ENCODE measurements at places on chromosomes 13 and 19. TPM values are rescaled to one million over a fixed set of nuclear protein-coding genes. Genes with fewer than 3 reads are reported as not detected.

ATP4A gene
- total RNA-seq, result not detected

VSIG10L gene
- total RNA-seq, result 0.27 TPM

COQ8B gene
- 29.5 TPM for total RNA-seq

ZNF607 gene
- 3.2 TPM for total RNA-seq

DNA sequence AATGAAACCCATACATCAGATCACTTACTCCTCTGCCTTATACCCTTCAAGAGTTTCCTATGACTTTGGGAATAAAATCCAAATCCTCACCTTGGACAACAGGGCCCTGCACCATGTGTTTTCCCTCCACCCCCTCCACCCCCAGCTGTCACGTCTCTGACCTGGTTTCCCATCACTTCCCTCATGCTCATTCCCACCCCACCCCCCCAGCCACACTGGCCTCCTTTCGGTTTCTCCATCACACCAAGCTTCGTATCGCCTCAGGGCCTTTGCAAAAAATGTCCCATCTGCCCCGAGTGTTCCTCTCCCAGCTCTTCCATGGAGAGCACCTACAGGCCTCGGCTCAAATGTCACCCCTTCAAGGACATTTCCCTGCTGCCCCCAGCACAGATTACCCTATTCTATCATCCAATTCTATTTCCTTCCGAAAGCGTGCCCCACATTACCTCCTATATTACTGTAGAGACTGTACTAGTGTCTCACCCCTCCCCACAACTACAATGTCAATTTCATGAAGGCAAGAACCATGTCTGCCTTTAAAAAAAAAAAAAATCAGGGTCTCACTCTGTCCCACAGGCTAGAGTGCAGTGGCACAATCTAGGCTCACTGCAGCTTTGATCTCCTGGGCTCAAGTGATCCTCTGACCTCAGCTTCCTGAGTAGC is 16.8 kb upstream of the FFAR2 start:
- DNase-seq, result no peak

GRCh38 chr13:34951528-34951927 is 9.5 kb downstream of the NBEA start:
- DNase-seq, result no peak

DNA sequence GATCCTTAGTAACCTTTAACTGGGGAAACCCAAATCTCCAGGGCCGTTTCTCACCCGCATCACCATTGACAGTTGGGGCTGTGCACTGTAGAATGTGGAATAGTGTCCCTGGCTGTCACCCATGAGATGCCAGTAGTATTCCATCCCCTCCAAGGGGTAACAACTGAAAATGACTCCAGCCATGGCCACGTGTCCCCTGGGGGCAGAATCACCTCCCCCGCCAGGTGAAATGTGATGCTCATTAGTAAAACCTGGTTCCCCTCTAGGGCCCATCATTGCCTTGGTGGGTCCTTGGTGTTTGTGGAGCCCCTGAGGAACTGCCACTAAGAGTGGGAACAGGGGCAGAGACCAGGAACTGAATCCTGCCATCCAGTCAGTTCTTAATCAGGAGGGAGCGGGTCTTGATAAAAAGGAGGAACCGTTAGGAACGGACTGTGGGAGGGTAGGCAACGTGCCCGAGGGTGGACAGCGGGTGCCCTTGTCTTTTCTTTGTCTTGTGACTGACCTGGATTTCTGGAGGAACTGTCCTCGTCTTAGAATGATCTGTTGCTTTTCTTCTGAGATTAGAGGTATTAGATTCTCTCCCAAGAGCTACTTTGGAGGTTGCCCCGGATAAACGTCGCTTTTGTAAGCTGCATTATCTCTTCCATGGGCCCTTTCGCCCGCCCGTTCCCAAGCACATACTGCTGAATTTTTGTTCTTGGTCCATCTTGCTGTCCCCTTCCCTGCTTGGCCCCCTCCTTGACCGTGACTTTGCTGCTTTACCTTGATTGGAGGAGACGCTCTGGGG is 3.5 kb downstream of the MYO9B start:
- DNase-seq, result peak; percentile 35

DNA sequence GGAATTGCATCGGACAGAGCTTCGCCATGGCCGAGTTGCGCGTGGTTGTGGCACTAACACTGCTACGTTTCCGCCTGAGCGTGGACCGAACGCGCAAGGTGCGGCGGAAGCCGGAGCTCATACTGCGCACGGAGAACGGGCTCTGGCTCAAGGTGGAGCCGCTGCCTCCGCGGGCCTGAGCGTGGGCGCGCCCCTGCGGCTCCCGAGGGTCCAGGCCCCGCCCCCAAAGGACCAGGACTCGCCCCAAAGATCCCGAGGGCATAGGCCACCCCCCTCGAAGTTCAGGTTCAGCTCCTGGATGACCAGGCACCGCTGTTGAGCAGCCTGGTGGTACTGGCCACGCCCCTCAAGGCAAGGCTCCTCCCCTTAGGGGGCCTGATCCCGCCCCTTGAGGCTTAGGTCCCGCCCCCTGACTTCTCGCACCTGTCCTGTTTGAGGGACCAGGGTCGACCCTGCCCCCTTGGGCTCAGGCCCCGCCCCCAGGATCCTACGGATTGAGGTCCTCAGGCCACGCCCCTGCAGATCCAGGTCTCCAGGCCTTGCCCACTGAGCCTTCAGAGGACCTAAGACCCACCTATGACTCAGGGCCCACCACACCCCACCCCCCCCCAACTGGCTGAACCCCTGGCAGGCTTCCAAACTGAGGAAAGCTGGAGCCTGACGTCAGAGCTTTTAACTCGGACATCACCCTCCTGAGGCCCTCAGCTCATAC is 43.1 kb downstream of the CYP4F22 start:
- DNase-seq, result peak; percentile 6

- DNase-seq, result no peak
These were observed 113.7 kb upstream of the ZNF507 start for GRCh38 chr19:32231691-32232090.

DNA sequence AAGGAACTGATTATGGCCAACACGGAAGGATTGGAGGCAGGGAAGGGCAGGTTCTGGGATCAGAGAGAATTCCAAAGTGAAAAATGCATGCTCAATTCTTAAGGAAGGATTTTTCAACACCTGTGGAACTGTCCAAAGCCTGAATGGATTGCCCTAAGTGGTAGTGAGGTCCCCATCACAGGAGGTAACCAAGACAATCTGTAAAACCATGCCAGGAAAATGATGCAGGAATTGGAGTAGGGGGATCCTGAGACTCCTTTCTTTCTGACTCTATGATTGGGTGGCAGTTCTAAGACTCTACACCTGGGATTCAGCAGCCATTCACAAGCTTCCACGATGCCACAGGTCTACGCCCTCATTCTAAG is 56.5 kb upstream of the ZNRF4 start:
- no peak for DNase-seq

DNA sequence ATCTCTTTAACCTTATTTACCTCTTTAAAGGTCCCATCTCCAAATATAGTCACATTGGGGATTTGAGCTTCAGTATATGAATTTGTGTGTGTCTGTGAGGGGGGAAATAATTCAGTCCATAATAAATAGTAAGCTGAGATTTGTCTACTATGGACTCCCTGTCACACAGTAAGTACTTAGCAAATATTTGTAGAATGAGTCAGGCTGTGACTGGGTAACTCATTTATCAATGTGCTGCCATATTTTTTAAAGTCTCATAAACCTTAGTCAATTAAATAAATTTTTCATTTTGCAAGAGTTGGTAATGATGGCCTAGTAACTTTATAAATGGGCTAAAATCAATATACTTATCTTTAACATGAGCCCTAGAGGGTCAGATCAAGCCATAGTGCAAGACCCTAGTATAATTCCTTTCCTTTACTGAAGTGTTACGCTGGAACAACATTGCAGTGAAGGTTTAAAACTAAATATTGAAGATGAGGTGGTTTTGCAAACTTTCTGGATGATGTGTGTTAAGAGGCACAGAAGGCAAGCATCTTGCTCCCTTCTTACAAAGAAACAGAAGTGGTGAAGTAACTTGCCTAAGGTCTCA is 305.1 kb downstream of the KCNRG start:
- peak; percentile 62 for DNase-seq

DNA sequence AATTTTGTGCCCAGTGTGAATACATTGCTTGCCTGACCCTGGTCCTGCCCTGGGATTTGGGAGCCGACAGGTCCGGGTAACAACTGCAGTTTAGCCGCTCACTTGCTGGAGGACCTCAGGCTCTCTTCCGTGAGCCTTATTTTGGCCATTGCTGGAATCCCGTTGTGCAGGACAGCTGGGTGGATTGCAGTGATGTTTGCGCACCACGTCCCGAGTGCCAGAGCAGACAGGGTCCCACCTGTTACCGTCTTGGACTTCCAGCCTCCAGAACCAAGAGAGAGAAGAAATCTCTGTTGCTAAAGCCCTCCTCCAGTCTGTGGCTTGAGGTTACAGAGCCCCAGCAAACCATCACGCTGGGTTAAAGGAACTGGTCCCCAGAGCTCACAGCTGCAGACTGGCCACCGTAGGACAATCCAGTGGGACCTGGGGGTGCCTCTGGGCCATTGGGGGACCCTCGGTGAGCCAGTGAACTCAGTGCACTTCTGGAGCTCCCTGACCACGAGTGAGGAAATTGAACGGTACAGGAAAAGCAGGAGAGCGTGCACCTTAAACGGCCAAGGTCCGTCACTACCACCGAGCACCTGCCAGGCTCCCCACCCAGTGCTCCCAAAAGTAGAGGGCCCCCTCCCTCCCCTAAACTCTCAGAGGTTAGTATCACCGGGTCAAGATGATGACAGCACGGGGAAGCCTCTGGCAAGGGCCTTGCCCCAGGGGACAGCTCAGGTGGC is 92.9 kb downstream of the GNG7 start:
- DNase-seq, result no peak

DNA sequence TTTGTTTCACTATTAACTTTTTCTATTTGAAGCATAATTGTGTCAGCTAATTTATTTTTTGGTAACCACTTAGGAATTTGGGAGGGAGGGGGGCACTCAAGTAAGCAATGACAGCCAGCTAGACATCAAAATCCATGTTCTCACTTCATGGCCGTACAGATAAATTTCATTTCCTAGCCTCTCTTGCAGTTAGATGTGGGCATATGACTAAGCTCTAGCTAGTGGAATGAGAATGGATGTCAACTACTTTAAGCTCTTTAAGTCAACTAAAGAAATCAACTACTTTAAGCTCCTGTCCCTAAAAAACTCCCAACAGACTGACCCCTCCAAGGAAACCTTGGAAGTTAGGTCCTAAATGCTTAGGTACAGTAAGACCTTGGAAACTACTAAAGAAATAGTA is 92.0 kb downstream of the KCNRG start:
- no peak for DNase-seq

DNA sequence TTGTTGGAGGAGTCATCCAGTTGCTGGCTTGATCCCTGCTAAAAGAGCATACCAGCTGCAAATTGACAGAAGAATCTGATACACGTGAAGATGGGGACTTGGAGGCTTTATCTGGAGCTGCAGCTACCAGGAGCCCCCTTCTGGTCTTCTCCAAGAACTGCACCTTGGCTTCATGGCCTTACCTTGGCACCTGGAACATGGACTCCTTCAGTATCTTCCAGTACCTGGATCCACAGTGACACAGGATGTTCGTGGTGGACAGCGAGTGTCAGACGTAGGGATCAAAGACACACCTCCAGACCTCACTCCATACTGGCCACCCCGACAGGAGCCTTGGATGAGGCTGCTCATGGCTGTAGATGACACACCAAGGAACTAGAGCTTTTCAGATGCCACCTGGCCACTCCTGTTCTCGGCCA is 9.9 kb upstream of the ACSBG2 start:
- peak; percentile 84 for DNase-seq

- peak; percentile 13 for DNase-seq
These were observed 56.6 kb downstream of the COG3 start for GRCh38 chr13:45521297-45521696.

Data from fibroblast of the aortic adventitia (primary cell).